Activated T-cell treated with anti-CD3 and anti-CD28 coated beads for 4 hours (primary cell): ENCODE measurements at places on chromosomes 6 and 20.
A peak's percentile ranks its signal among the peaks of the same experiment; 100 is the strongest.

- no peak for DNase-seq
Observed at GRCh38 chr6:153849072-153849779, 189.8 kb upstream of the OPRM1 start.

DNA sequence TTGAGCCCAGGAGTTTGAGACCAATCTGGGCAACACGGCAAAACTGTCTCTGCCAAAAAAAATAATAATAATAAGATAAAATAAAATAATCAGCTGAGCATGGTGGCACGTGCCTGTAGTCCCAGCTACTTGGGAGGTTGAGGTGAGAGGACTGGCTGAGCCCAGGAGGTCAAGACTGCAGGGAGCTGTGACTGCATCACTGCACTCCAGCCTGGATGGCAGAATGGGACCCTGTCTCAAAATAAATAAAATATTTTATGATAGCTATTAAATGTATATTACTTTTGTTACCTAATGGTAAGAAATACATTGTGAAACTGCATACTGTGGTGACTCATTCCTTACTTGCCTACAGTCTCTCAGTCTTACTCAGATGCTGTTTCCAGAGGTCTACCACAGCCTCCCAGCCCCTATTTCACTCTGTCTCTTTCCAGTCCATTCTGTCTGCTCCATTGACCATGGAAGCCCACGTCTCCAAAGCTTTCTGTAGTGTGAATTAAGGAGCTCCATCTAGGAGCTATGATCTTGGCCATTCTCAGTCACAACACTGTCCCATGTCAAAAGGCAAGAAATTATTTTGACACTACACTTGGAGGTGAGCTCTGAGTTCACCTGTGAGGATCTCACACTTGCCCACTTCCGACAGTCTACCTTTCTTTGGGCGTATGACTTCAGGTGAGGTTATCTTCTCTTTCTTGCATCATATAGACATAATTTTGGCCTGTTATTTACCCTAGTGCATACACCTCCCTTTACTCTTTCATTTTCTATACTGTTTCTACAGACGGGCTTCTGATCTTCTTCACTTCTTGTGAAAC, 22.4 kb upstream of the SNX9 start:
- DNase-seq: no peak

GRCh38 chr6:151240791-151241642, 1.2 kb downstream of the AKAP12 start:
- DNase-seq: no peak

DNA sequence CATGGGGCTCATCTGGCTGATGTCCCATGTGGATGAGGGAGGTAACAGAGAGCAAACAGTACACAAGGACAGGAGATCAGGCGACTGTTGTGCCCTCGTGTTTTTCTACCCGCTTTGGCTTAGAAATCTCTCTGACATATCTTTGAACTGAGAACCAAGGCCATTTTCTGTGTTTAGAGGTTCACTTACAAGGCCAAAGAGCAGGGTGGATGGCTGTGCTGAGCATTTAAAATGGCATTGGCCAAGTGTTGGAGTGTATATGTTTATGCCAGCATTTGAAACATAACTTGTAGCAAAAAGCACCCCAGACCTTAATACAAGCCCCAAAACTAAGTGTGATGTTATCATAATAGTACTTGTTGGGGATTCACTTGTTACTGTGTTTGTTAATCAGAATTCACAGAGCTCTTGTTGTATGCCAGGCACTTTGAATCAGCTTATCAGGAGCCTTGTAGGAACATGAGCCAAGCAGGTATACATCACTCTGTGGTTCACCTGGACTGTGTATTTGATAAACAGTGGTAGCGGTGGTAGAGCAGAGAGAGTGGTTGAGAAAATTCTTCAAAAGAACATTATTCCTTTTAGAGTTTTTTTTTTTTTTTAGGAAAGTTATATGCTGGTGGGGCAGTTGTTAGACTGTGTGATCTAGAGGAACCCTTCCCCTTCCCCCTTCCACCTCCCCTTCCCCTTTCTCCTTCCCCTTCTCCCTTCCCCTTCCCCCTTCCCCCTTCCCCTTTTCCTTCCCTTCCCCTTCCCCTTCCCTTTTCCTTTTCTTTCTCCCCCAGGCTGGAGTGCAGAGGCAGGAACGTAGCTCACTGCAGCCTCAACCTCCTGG, 71.3 kb downstream of the ATRN start:
- DNase-seq: no peak

- DNase-seq: no peak
Observed at GRCh38 chr6:8023638-8024037, 40.6 kb downstream of the BLOC1S5 start.

DNA sequence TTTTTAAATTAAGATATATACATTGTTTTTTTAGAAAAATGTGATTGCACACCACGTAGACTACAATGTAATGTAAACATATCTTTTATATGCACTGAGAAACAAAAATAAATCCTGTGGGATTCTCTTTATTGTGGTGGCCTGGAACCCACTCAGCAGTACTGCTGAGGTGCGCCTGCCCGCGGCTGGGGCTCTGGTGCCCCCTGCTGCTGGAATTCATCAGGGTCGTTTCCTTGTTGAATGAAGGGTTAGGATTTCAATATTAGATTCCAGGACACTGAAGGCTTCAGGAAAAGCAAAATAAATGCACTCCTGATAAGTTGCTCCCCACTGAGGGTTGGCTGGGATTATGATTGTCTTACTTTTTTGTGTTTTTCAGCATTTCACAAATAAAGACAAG, 175.8 kb upstream of the GGTLC1 start:
- no peak for DNase-seq

DNA sequence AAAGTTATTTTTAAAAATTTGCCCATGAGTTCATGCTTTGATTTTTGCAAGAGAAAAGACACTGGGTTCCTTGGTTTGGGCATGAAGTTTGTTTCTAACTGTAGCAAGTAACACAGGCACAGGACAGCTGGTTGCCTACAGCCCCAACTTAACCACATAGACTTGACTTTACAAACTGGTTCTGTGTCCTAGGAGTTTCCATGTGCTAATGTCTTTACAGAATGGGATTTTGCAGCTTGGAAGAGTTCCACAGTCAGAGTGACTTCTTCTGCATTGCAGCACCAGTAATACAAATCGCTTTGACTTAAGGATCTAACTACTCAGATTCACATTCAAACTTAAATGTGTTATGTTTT, 44.3 kb downstream of the OR2B2 start:
- DNase-seq: no peak

GRCh38 chr20:18310592-18310991, 22.3 kb downstream of the ZNF133 start:
- DNase-seq: no peak

GRCh38 chr6:20467437-20467836, 65.8 kb downstream of the E2F3 start:
- no peak for DNase-seq

DNA sequence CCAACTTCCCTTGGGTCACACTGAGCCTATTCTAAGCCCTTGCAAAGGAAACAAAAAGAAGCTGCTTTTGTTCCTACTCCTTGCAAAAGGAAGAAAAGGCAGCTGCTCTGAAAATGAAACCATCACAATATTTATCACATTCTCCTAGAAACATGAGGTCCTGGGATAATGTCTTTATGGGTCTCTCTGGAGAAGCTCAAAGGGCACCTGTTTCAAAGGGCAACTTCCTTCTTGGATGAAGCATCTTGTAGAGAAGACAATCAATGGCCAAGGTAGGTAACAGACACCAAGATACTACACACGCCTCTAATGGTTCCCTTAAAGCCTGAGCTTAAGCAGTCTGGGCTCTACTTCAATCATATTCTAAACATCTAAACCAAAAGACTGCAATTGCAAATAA, 10.4 kb downstream of the ELOVL5 start:
- DNase-seq: no peak

GRCh38 chr6:137024237-137024990, 20.4 kb downstream of the IL20RA start:
- no peak for DNase-seq

GRCh38 chr6:41602422-41602743, 35.9 kb upstream of the MDFI start:
- no peak for DNase-seq

- peak; percentile 55 for DNase-seq
Observed at GRCh38 chr6:2891768-2892170, 11.3 kb downstream of the SERPINB9 start.

GRCh38 chr6:161360520-161360919, 86.7 kb upstream of the AGPAT4 start:
- DNase-seq: no peak

GRCh38 chr6:36735110-36736071, 37.8 kb downstream of the RAB44 start:
- DNase-seq: no peak

- no peak for DNase-seq
Observed at GRCh38 chr6:139284789-139285188, 7.0 kb downstream of the TXLNB start.

DNA sequence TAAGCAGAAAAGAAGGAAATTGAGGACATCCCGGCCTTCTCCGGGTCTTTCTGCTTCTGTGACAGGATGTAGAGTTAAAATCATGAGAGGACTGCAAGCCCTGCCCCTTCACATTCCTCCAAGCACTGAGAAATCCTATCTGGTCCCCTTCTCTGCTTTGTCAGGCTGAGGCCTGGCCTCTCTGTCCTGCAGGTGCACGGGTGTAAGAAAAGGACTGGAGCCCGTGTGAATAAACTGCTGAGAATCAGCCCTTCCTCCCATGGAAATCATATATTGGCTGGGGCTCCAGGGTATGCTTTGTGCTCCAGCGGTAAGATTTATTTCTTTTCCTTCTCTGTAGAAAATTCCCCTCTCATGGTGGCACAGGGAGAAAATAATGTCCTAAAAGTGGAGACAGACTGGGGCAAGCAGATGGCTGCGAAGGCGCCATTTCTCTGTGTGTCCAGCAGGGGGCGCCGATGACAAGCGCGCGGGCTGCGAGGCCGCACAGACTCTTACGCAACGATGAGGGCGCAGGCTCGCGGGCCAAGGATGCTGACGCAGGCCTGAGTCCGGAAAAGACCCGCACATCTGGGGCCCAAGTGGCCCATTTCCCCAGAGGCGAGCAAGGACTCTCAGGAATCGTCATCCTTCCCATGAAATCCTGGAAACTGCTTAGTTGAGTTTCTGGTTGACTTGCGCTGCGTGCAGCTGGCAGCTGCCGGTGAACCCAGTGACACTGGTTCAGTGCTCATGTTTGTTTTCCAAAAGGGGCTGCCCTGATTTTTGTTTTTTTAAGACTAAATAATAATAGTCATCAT, 258.6 kb downstream of the ADGB start:
- DNase-seq: peak; percentile 65

GRCh38 chr6:22294301-22294700, 2.5 kb downstream of the PRL start:
- no peak for DNase-seq
